Caki2 (cell line): ENCODE measurements at places on chromosomes 16 and 17. TPM values are rescaled to one million over a fixed set of nuclear protein-coding genes. Genes with fewer than 3 reads are reported as not detected.

Gene ATMIN
- total RNA-seq, result 23.6 and 27.5 TPM in 2 replicates

Gene EXOC3L1
- total RNA-seq, result not detected in 2 replicates

DNA sequence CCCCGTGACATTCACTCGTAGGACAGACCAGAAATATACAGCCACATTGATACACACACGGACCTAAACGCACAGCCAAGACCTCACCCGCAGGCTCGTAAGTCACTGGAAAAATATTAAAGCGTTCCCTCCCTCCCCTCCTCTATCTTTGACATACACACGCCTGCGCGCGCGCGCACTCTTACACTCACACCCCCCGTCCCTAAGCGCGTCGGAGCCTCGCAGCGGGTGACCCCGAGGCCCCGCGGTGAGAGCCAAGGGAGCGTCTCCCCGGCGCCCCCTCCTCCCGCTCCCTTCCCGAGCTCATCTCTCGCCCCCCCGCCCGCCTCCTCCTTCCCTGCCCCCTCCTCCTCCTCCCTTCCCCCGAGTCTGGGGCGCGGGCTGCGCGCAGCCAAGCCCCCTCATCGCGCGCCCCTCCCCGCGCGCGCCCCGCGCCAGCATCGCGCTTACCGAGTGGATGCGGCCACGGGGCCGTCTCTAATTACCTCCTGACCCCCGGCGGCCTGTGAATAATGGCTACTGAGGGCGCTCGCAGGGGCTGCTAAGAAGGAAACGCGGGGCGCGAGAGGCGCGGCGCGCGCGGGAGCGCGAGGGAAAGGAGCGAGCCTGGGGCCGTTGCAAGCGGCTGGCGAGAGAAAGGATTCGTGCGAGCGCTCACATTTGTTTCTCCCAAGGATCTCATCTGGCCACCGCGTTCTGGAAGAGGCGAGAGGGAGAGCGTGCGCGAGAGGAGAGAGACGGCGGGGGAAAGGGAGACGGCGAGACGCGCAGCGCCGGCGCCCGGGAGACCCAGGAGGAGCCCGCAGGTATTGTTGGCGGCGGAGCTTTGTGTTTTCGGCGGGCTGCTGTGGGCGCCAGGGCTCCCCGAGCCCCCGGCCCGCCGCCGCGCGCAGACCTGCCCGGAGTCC, 42.4 kb downstream of the RAI1 start:
- no peak for DNase-seq

DNA sequence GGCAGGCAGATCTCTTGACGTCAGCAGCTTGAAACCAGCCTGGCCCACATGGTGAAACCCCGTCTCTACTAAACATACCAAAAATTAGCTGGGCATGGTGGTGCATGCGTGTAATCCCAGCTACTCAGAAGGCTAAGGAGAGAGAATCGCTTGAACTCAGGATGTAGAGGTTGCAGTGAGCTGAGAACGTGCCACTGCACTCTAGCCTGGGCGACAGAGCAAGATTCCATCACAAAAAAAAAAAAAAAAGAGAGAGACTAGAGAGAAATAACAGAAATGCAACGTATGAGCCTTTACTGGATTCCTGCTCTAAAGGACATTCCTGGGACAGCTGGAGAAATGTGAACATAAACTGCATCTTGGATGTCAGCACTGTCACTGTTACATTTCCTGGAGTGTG, 10.8 kb downstream of the IFT140 start:
- DNase-seq, result no peak

- no peak for DNase-seq
Measured at GRCh38 chr17:68785565-68786486, 169.4 kb downstream of the ABCA8 start.

DNA sequence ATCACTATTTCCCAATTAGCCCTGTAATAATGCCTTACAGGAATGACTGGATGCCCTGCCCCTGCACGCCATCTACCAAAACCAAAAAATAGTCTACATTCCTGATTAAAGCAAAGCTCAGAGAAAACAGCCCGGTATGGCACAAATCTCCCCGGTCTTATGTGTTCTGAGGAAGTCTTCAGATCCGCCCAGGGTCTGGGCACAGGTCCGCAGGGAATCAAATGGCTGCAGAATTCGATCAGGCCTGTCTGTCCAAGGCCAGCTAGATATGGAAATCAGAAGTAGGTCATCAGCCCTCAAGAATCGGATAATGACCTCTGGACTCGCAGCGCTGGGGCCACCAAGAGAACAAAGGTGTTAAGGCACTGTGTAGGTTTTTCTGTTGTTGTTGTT, 171.0 kb downstream of the ZFHX3 start:
- no peak for DNase-seq

DNA sequence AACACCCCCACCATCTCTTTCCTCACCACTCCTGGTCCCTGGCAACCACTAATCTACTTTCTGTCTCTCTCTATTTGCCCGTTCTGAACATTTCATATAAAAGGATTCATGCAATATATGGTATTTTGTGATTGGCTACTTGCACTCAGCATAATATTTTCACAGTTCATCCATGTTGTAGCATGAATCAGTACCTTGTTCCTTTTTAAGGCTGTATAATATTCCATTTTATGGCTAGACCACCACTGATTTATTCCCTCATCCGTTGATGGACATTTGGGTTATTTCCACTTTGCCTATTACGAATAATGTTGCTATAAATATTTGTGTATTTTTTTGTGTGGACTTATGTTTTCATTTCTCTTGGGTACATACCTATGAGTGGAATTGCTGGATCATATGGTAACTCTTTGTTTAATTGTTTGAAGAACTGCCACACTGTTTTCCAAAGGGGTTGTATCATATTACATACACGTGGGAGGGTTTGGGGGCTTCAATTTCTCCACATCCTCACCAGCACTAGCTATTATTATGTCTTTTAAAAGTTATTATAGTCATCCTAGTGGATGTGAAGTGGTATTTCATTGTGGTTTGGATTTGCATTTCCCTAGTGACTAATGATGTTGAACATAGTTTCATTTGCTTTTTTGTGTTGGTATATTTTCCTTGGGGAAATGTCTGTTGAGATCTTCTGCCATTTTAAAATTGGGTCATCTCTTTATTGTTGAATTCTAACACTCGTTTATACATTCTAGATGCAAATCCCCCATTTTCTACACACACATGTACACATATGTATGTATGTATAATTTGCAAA, 26.3 kb downstream of the SEC14L5 start:
- DNase-seq, result no peak
